ENCODE measurements at places on chromosomes 13 and 19.

DNA sequence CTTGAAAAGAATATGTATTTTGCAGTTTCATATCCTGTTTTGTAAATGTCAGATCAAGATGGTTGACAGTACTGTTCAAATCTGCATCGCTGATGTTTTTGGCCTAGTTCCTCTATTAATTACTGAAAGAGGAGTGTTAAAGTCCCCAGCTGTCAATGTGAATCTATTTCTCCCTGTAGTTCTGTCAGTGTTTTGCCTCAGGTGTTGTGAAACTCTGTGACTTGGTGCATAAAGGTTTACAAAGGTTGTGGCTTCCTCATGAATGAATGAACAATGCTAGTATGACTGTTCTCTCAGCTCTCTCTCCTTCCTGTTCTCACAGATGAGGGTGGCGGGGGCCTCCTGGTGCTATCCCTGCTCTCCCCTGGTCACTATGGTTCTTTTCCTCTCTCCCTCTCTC, 142.4 kb downstream of the MYCBP2 start:
- no peak for DNase-seq

DNA sequence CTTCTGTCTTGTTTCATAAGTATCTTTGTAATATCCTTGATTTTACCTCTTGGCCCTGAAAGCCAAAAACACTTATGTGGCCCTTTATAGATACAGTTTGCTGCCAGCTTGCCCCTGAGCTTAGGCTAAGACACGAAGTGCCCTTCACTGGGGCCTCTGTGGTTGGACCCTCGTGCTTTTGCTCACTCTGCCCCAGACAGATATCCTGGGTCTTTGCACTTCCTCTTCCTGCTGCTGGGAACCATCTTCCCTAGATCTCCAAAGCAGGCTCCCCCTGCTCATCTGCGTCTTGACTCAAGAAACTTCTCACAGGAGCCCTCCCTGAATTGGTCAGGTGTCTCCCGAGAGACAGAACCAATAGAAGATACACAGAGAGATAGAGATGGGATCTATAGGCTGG, 2.0 kb upstream of the TNFSF14 start:
- DNase-seq, result no peak

DNA sequence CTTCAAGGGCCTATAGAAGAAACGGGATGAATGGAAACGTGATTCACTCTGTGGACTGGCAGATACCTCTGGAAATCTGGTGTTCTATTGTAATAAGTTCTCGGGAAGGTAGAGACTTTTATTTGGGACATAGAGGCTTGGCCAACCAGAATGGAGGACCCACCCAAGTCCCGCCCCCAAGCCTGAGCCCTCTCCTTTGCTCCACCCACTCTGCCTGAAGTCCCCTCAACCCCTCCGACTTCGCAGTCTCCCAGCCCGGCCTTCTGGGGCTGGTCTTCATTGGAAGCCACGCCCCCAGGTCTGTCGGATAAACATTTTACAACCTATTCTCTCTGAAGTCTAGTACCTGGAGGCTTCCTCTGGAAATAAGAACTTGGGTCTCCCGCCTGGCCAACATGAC, 16.9 kb downstream of the FBXL12 start:
- no peak for DNase-seq

- no peak for DNase-seq
Observed at GRCh38 chr13:67148161-67148571, 82.0 kb downstream of the PCDH9 start.

DNA sequence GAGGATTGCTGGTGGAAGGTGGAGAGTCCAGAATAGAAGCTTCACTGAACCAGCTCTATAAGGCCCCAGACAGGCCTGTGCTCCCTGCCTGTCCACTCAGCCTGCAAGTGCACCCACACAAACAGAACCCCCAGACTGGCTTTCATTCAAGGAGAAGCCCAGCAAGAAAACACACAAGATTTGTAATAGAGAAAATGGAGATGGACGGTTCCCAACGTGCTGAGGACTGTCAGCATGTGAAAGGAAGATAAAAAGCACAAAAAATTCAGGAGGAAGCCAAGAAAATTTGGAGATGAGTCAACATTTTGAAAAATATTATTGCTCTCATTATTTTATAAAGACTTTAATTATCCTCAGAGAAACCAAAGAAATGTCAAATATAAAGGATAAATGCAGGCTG, 218.2 kb upstream of the SLC10A2 start:
- no peak for DNase-seq

GRCh38 chr19:56661248-56661647, 10.3 kb downstream of the ZNF835 start:
- no peak for DNase-seq

GRCh38 chr13:113437408-113438010, 15.8 kb downstream of the ADPRHL1 start:
- DNase-seq, result no peak

- DNase-seq, result no peak
Observed at GRCh38 chr19:35161434-35161743, 6.9 kb downstream of the FXYD5 start.

DNA sequence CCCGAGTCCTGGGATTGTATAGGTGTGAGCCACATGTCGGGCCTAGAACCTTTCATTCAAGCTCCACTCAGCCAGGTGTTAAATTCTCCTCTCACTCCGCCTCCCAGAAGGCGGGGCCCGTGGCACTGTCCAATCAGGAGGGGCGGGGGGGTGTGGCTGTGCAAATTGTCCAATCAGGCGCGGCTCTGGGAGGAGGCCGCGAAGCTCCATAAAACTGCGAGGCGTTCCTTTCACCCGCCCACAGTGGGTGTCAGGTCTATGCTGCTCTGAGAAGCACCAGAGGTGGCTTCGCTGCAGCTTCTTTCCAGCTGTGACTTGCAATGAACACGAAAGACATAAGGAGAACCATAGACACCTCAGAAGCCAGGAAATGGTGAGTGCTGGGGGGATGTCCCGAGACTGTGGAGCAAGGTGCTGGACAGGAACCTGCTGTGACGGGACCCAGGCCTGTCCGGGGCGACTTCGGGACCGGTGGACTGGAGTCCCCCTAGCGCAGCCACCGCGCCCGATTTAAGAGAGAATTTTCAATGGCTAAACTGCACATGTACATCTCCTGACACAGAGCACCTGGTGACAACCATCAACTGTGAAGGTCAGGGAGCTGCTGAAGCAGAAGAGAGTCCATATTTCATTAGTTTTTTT, 3.0 kb upstream of the ZNF136 start:
- no peak for DNase-seq

- no peak for DNase-seq
Observed at GRCh38 chr19:42212886-42213285, 4.6 kb downstream of the DEDD2 start.

- no peak for DNase-seq
Observed at GRCh38 chr13:99190147-99190985, 10.3 kb upstream of the UBAC2 start.

DNA sequence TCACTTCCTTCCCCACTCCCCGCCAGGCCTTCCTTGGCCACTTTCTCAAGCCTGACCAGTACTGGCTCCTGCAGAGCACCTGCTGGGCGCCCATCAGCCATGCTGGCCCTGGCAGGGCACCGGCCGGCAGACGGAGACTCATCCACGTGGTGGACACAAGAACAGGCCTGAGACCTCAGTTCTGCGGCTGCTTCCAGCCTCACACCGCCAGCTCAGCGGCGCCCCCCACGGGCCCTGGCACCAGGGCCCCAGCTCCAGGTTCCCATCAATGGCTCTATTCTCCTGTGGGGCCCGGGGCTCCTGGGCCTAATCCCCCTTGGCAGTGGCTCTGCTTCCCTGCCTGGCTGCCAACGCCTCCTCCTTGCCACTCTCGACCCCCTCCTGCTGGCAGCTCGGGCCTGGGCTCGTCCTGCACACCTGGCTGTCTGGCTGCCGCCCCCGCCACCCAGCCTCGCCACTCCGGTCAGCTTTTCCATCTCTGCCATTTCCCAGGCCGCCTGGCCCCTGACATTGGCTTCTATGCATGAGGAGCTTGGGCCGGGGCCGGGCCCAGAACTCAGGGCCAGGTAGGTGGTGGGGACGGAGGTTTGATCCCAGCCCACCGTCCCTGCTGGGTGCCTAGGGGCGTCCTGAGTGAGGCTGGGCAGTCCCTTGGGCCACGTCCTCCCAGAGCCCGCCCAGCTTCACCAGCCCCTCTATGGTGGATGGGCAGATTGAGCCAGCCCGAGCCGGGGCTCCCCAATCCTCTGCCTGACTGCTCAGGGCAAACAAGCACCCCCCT, 6.2 kb downstream of the NDUFA11 start:
- DNase-seq, result no peak

DNA sequence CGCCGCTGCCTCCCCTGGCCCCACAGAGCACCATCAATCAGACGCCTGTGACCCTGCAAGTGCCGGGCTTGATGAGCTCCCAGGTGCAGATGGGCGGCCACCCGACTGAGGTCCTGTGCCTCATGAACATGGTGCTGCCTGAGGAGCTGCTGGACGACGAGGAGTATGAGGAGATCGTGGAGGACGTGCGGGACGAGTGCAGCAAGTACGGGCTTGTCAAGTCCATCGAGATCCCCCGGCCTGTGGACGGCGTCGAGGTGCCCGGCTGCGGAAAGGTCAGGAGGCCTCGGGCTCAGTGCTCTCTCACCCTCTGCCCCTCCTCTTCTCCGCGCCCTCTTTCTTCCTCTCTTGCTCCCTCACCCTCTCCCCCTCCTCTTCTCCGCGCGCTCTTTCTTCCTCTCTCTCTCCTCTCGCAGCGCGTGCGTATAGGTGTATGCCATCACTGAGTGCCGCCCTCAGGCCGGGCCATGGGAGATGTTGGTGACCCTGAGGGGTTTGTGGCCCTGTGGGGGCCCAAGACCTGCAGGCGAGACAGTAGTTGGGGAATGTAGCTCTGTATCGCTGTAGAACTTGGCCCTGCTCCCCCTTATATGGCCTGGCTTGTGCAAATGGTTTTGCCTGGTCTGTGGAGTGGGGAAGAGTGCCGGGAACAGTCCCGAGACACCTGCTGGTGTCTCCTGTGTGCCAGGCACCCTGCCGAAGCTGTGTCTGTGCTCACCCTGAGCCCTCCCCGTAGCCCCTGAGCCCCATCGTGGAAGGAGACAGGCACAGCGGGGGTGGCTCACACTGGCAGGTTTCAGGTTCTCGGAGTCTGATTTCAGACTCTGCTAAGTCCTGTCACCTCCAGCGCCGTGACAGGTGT, 5.4 kb upstream of the EPN1 start:
- no peak for DNase-seq

- DNase-seq, result peak; percentile 61
Observed at GRCh38 chr13:90787007-90787406, 560.5 kb upstream of the MIR17HG start.

GRCh38 chr13:99288089-99288488, 19.1 kb downstream of the GPR183 start:
- no peak for DNase-seq

DNA sequence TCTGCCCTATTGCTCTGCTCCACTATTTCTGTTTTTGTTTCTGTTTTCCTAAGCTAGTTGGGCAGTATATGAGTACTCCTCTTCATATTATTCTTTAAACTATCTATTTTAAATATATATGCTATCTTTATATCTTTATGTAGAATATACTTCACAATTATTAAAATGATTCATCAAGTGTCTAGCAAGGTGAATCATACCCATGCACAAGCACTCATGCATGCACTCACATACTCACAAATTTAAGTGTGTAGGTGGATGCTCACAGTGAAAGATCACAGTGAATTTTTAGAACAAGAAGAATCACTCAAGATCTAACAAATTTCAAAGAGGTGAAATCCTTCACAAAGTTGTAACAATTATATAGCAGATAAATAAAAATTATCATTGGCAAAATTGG, 435.6 kb upstream of the SLITRK5 start:
- no peak for DNase-seq

- no peak for DNase-seq
Observed at GRCh38 chr19:18750295-18750970, 40.7 kb downstream of the COMP start.

- peak; percentile 23 for DNase-seq
Observed at GRCh38 chr19:10713317-10713716, 4.6 kb upstream of the DNM2 start.

DNA sequence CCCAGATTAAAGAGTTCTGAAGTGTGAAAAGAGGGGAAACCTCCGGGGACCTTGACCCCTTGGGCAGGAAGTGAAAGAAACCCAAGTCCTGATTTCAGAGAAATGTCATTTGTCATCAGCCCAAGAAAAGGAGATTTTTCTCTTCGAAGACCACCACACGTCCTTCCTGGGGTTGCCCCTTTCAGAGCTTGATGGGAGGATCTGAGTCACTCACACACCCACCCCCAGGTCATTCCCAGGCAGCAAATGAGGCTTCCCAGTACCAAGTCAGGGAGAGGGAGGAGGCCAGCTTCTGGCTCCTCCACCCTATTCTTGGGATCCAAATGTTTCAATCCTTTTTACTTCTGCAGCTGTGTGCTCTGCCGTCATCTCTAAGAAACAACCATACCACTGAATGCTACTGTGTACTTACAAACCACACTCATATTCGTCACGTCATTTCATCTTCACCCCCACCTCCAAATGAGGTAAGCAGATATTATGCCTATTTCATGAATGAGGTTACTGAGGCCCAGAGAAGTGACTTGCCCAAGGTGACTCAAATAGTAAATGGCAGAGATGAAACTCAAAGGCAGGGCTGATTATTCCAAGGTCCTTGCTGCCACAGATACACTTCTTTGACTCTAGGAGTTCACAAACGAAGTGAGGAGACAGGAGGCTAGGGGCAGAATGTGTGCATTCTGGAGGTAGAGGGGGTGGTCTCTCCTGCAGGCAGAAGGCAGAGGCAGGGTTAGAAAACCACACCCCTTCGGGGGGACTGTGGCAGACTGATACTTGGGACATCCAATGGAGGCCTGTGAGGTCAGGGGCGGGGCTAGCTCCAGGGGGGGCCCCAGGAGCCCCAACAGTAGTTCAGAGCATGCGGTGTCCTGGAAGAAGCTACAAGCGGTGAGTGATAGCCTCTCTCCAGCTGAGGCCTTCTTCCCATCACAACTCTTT, 5.0 kb upstream of the KMT2B start:
- DNase-seq, result no peak

DNA sequence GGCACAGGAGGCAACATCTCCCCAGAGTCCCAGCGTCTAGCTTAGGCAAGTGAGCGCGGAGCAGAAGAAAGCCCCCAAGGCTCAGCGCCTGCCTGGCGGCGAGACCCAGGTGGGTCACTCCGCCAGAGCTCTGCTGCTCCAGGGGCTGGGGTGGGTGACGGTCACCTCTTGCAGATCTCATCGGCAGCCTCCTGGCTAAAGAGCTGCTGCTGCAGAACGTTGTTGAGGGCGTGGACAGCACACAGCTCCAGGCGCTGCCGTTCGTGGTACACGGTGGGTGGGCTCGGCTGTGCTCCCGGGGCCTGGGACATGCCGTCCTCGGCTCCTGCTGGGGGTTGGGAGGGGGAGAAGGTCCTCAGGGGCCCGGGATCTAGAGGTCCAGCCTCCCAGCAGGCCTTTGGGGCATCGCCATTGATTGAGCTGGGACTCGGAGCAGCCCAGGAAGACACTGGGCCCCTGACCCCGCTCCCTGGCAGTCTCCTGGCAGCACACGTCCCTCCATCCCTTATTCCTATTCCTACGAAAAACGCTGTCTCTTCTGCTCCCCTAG, 795 bp downstream of the JOSD2 start:
- peak; percentile 42 for DNase-seq

DNA sequence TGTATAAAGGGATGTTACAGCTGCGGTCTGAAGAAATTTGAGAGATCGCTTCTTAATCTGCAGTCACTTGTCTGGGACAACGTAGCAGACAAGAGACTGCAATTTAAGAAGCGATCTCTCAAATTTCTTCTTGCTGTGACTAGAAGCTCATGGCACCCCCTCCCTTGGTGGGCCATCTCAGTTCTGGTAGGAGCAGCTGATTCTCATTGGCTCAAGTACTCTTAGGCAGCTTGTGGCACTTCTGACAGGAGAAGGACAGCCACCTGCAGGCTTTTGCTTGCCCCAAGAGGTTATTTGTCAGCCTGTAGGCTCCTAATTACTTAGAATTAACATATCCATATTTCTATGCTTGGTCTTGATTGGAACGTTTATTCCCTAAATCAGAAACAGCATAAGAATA, 503.0 kb downstream of the DCT start:
- no peak for DNase-seq

GRCh38 chr19:51792932-51793331, 2.0 kb upstream of the FPR3 start:
- no peak for DNase-seq

Measured in adrenal gland (tissue), 19 donors.